ENCODE measurements at places on chromosomes 3 and 15. TPM values are rescaled to one million over a fixed set of nuclear protein-coding genes. Genes with fewer than 3 reads are reported as not detected.

DNA sequence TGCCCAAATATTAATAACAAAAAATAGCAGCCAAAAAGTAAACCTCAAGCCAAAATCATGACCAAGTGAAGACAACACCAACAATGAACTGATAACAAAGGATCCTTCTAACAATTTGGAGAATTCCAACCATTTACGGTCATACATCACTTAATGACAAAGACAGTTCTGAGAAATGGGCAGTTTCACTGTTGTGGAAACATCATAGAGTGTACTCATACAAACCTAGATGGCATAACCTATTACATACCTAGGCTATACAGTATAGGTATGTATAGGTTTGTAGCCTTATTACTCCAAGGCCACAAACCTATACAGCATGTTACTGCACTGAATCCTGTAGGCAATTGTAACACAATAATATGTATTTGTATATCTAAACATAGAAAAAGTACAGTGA is 12.4 kb downstream of the ANO10 start:
- DNase-seq, result no peak

GRCh38 chr15:26614734-26615133 is 158.1 kb downstream of the GABRB3 start:
- no peak for DNase-seq

- no peak for DNase-seq
These were observed 56.5 kb downstream of the MCTP2 start for GRCh38 chr15:94287794-94288246.

DNA sequence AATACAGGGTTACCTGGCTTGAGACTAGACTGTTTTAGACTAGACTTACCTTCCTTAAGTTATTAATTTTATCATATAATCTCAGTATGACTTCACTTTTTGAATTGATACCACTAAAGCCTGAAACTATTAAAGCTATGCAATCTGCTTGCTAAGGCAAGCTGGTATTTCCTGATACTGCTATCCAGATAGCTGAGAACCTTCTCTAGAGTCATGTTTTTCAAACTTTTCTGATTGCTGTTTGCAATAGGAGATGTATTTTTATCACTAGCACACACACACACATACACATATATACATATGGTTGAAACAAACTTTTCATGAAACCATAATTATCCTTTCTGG is 9.3 kb upstream of the MAGI1 start:
- no peak for DNase-seq

DNA sequence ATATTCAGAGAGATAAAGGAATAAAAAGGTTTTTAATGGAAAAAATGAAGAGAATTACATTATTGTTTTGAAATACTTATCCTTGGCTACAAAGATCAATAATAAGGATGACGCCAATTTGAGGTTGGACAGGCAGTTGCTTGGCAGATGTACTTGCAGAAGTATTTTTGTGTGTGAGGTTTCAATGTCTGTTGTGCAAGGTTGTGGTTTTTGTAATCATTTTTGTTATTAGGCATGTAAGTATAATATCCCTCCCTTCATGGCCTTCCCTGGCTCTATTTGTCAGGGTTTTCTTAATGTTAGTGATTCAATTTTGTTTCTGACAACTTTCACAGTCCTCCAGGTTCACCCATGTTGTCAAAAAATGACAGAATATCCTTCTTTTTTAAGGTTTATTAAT is 105.9 kb downstream of the OTOL1 start:
- DNase-seq, result no peak

DNA sequence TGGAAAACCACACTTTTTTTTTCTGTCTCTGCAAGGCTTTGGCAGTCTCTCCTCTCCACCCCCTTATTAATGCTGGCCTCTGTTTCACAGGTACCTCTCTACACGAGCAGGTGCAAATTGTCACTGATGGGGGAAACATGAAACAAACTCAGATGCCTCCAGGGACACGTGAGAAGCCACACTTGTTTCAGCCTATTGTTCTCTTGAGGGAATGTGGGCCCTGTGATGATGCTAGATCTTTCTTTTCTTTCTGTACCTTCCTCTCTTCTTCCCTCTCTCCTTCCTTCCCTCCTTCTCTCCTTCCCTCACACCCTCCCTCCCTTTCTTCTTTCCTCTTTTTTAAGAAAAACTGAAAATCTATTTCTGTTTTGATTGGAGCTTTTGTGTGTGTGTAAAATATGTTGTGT is 5.7 kb upstream of the BLM start:
- DNase-seq, result no peak

DNA sequence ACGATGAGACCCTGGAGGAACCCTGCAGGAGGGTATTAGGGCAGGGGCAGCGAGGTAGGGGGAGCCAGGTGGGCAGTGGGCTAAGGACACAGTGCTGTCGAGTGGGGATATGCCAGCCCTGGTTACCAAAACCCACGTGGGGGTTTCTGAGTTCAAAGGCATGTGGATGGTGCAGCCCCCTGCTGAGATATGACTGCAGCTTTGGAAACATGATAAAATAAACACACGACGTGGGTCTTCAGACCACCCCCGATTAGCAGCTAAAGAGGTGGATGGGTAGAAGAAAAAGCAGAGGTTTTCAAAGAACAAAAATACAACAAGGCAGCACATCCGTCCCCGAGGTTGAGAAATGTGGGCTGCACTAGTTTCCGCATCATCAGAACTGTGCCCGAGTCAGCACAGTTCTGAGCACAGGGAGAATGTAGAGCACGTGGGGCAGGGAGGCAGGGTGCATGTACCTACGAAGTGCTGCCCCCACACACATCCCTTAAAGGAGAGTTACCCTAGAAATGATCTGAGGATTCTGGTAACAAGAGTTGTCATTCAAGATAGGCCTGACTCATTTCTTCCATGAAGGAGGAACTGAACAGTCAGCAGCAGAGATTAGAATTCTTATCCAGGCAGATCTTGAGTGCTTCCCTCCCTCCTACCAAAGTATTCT is 121.3 kb downstream of the RPLP1 start:
- no peak for DNase-seq

GRCh38 chr3:100195375-100195774 is 65.4 kb upstream of the TBC1D23 start:
- no peak for DNase-seq

DNA sequence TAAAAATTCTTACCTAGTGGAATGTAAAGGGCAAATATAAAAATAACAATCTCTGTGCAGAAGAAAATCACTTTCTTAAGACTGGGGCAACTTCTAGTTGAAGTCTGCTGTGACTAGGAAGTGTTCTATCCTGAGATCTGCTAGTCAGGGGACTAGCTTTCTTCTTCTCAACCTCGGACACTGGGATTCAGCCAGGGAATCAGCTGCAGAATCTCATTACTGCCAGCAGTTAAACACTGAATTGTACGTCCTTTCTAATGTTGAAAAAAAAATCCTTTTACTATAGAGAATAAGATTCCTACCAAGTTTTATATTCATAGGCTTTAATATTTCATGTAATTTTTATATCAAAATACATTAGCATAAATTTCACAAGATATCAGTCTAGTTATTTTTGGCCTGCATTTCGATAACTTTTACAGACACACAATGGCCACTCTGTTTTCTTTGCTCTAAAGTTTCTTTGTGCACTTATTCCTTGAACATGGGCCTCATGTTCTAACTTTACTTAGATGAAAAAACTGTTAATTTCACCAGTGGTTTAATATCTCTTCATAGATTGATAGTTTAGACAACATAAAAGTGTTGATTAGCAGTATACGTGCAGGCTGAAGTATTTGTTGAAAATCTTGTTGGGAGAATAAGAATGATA is 2.6 kb upstream of the NEO1 start:
- no peak for DNase-seq

GRCh38 chr15:76930831-76931396 is 635 bp upstream of the RCN2 start:
- DNase-seq, result no peak

GRCh38 chr15:80780416-80781221 is 1.4 kb downstream of the CEMIP start:
- peak; percentile 33 for DNase-seq

The KLHL6 gene
- not detected for total RNA-seq

DNA sequence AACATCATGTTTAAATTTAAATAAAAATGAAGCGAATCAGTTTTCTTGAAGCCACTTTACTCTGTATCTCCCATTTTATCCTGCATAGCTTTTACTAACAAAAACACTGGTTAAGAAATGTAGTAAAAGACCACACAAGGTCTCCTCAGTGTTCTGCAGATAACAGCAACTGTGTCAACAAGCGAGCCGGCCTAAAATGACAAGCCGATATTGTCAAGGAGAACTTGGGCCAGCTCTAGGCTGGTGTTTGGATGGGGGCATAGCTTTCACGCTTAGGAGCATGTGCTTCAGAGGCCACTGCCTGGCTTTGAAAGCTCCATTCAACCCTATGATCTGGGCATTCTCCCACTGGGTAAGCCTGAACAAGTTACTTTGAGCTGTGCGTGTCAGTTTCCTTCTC is 38.1 kb downstream of the MFSD1 start:
- DNase-seq, result no peak

DNA sequence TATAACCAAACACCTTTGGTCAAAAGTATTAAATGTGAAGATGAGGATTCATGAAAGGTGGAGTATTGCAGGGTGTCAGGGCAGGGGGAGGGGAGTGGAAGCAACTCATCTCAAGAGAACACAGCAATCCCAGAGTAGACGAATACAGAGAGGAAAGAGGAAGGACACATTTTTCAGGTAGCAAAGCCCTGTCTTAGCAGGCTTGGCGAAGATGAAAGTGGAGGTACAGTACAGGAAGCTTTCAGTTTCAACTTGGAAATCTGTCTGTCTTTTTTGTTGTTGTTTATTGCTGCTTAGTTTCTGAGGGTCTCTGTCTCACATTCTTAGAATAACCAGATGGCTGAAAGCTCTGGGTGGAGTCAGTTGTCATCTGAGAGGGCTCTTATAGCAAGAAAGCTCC is 80.8 kb upstream of the GPR149 start:
- no peak for DNase-seq

DNA sequence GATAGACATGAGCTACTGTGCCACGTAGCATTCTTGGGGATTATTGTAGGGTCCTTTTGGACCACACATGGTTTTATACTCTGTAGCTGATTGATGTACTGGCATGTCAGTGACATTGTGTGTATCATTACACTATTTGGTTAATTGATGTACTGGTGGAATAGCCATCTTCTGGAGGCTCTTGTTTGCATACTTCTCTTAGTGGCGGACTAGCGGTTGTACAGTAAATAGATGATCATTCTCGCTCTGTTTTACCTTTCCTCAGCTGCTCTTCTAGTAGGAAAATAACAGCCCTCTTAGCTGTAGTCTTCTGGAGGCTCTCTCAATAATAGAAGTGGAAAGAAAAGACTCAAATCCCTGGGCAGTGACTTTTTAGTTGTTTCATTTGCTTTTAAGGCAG is 24.8 kb downstream of the IGF1R start:
- DNase-seq, result no peak

The RPL14 gene
- 1,217 TPM for total RNA-seq

The FOXL2NB gene
- 0.15 TPM for total RNA-seq

DNA sequence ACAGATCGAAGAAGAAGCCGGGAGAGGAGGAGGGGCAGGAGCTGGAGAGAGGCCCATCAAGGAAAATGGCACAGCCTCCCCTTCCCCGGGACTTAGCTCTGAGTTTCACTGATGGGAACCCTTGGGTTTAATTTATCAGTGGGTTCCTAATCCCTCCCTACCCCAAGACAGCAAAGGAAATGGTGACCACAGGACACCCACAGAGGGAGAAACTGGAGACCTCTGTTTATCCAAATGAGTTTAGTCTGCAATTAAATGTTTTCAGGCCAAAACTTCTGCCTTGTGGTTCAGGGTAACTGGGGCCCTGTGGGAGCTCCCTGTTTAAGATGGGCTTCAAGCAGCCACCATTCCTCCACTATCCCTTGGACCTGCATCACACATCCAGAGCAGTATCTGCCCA is 190.8 kb upstream of the TOPAZ1 start:
- no peak for DNase-seq

GRCh38 chr3:114872050-114872449 is 275.0 kb downstream of the ZBTB20 start:
- no peak for DNase-seq

DNA sequence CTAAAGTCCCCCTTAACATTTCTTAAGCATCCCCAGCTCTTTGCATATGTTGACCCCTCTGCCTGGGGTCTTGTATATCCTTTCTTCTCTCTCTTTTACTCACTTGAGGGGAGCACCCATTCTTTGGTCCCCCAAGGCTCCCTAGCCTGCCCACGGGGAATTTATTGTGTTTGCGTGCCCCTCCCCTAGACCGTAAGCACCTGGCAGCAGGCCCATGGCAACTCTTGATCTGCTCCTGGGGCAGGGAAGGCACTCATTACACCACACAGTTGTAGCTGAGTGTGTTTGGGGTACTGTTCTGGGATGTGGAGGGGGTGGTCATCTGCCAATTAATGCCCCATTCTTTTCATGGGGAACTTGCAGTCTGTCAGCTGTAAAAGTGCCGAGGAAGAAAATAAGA is 27.3 kb upstream of the SMAD6 start:
- no peak for DNase-seq

The CCDC33 gene
- total RNA-seq, result 0.49 TPM

The DUOX1 gene
- not detected for total RNA-seq

The MAGEL2 gene
- 27.1 TPM for total RNA-seq

- DNase-seq, result no peak
These were observed 131.8 kb upstream of the UBE2E2 start for GRCh38 chr3:23071296-23071695.

- DNase-seq, result no peak
These were observed 6.2 kb downstream of the ESYT3 start for GRCh38 chr3:138440596-138440995.

The CILP gene
- total RNA-seq, result 0.12 TPM

GRCh38 chr3:172201870-172202236 is 162.5 kb downstream of the FNDC3B start:
- DNase-seq, result no peak

GRCh38 chr3:72579581-72580245 is 268.5 kb downstream of the SHQ1 start:
- DNase-seq, result no peak

DNA sequence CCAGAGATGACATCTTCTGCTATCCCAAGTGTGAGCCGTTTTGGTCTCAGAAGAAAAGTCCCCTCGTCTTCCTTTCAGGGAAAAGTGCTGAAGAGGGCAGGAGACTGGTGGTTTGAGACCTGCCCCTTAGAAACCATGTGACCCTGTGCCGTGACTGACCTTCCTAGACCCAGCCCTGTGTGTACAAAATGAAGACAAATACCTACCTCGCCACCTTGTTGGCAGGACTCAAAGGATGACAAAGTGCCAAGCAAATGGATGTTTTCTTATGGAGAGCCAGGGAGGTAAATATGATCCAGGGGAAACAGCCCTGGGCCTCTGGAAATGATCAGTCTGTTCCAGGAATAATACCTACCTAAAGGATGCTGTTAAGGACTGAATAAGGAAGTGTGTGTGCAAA is 41.3 kb downstream of the FAM174B start:
- no peak for DNase-seq

The GCNT3 gene
- total RNA-seq, result not detected
